ENCODE measurements at places on chromosomes 1 and 21.

GRCh38 chr1:24195136-24195535 is 8.0 kb upstream of the IFNLR1 start:
- no peak for DNase-seq

GRCh38 chr1:4306559-4307467 is 347.6 kb upstream of the AJAP1 start:
- no peak for DNase-seq

DNA sequence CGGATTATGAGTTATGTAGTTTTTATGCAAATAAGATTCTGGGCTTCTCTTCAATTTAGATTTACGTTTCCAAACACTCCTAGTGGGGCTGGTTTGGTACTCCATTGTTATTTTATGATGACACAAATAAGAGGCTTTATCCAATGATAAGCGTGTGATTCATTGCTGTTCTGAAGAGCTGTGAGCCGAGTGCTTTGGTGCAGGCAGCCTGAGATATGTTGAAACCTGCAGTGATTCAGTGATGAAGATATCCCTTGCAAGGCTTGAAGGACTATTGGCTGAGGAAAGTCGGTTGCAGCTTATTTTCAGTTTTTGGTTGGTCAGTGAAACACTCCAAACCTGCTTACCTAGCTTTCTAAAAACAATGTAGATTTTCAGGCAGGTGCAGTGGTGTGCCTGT is 112.2 kb downstream of the RYR2 start:
- DNase-seq = peak; percentile 83

DNA sequence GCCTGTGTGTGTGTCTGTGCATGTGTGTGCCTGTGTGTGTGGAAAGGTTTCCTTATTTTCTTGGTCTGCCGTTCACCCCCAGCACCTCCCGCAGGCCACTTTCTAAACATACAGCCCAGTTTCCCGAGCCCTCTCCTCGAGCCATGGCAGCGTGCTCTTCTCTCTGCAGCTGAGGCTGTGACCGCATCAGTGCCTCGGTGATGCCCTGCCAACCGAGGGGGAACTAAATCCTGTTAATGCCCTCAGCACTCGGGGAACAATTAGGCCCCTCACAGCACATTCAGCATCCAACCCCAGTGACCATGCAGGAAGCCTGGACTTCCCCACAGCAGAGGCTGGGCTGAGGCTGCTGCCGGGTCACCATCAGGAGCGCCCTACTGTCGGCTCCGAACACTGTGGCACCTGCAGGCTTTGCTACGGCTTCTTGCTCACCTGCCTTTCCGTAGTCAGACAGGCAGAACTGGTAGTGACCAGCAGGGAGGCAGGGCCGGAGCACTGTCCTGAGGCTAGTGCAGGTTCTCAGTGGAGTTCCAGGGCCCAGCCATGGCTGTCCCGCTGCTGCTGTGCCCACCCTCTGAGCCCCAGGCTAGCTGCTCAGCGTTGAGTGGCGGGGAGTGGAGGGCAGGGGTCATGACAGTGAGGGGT is 8.1 kb downstream of the GPR137B start:
- no peak for DNase-seq

GRCh38 chr1:153397051-153397923 is 6.4 kb upstream of the S100A8 start:
- DNase-seq = no peak

GRCh38 chr1:29865051-29865450 is 628.7 kb downstream of the PTPRU start:
- no peak for DNase-seq

GRCh38 chr1:173448945-173449344 is 28.2 kb upstream of the PRDX6 start:
- no peak for DNase-seq

DNA sequence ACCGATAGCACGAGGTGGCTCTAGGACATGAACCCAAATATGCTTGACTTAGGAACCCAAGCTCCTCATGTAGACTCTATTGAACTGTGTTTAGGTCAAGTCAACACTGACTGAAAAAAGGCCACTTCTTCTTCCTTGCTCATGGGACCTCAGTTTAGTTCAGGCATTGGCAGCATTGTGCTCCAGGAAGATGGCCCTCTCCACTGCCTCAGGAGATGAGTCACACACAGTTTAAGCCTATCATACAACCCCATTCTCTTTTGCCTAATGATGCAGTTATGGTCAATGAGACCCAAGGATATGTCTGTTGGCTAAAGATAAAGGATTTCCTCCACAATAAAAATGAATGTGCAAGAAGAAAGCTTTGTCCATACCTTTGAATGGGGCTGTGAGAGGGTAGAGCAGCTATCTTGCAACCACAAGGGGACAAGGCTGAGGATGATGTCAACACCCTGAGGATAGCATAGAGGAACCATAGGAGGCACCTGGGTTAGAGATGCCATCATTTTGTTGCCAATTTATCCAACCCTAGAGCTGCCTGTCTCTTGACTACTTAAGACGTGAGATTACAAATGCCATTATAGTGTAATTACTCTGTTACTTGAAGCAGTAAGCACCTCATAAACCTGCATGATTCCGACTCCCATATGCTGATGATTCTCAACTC is 3.0 kb upstream of the TRIM63 start:
- DNase-seq = no peak

GRCh38 chr1:202036595-202037387 is 26.4 kb downstream of the ELF3 start:
- no peak for DNase-seq

GRCh38 chr1:173224949-173225348 is 17.8 kb upstream of the TNFSF4 start:
- no peak for DNase-seq

- DNase-seq = peak; percentile 80
Measured at GRCh38 chr1:160681066-160681890, 30.3 kb downstream of the CD48 start.

- no peak for DNase-seq
Measured at GRCh38 chr1:22796642-22797041, 86.0 kb downstream of the EPHB2 start.

GRCh38 chr1:1847061-1847850 is 43.6 kb downstream of the GNB1 start:
- DNase-seq = peak; percentile 61

DNA sequence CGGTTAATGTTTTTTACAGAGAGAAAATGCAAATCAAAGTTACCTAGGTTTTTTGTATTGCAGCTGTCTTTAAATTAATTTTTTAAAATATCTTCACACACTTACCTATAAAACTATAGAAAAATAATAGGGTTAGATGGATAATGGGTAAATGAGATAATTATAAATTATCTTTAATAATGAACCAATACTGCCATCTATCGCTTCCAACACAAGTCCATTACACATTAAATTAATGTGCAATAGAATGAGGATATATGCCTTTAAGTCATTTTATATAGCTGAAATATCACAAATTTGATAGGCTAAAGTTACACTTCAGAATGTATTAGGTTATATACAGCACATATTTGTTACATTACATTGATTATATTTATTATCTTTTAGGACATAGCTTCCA is 2212.8 kb downstream of the MRPL39 start:
- no peak for DNase-seq

DNA sequence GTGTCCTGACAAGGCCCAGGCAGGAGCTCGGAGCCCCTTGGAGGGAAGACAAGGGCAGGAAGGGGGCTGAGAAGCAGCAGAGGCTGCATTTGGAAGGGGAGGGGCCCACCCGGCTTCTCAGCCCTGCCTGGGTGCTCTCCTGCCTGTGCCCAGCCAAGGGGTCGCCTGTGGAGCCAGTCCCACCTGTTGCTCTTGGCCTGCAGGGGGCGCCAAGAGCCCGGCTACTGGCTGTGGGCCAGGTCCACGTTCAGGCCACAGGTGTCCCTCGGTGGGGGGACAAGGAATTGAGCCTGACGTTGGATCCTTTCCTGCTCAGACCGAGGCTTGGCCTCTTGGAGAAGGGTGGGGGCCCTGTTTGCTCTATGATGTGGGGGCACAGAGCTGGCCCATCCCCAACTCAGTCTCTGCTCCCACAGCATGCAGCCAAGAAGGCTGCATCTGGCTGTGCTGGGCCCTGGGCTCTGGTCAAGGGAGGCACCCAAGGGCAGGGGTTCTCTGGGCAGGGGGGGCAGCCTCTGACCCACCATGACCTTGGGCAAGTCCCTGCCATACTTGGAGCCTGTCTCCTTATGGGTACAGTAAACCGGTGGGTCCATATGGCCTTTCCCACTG is 10.9 kb downstream of the WNT4 start:
- no peak for DNase-seq

GRCh38 chr1:244068567-244068966 is 17.5 kb downstream of the ZBTB18 start:
- no peak for DNase-seq

DNA sequence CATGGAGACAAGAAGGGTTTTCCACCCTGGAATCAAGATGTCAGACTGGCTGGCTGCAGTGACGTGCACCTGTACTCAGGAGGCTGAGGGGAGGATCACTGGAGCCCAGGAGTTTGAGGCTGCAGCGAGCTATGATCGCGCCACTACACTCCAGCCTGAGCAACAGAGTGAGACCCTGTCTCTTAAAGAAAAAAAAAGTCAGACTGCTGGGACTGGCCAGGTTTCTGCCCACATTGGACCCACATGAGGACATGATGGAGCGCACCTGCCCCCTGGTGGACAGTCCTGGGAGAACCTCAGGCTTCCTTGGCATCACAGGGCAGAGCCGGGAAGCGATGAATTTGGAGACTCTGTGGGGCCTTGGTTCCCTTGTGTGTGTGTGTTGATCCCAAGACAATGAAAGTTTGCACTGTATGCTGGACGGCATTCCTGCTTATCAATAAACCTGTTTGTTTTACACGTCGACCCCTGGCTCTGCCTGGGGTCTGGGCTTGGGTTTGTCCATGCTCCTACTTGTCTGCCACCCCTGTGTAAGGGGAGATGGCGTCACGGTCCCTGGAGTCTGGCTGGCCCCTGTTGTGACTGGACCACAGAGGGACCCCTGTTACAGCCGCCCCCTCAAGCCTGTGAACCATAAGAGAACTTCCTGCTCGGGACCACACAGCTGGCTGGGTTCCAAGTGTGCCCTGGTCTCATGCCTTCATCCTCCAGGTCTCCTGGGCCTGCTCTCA is 20.9 kb upstream of the VPS13D start:
- DNase-seq = peak; percentile 84

DNA sequence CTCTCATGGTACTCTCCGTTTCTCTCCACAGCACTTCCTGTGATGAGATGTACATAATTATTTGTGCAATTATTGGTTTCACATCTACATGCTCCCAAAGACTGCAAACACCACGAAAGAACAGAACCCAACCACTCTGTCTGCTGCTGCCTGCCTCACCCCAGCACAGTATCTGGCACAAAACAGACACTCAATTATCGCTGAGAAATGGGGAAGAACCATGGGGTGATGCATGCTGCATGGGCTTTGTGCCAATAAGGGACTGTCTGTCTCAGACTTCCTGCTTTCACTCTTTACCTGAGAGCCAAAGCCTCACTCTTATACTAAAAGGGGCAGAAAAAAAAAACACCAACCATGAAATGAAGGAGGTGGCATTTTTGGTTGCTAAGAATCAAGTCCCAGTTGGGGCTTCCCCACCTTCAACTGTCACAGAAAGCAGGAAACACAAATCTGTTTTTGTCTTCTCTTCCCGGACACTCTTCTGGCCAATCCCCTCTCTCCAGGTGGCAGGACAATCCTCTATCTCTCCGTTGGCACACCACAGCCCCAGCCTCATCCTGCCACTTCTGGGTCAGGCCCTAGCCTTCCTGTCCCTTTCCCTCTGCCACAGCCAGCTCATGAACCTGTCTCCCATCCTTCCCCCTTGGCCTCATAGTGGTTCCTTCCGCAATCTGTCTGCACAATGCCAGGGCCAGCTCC is 82.0 kb downstream of the TGFBR3 start:
- DNase-seq = no peak

DNA sequence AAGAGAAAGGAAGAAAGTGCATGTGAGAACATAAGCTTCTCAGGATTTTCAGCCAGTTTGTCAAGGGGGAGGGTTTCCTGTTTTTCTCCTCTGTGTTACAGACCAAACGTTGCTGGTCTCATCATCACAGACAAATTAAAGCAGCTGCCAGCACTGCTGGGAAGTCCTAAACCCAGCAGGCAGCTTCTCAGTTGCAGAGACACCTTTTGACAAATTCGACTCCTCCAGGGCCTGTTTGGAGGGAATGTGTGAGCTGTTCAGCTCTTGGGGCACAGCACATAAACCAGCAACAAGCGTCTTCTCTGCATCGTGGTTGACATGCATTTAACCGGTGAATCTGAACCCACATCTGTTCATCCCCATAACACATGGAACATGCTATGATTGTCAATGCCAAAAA is 454.6 kb upstream of the RUNX1 start:
- DNase-seq = peak; percentile 50

GRCh38 chr1:234906654-234907053 is 222.0 kb downstream of the TOMM20 start:
- DNase-seq = no peak

DNA sequence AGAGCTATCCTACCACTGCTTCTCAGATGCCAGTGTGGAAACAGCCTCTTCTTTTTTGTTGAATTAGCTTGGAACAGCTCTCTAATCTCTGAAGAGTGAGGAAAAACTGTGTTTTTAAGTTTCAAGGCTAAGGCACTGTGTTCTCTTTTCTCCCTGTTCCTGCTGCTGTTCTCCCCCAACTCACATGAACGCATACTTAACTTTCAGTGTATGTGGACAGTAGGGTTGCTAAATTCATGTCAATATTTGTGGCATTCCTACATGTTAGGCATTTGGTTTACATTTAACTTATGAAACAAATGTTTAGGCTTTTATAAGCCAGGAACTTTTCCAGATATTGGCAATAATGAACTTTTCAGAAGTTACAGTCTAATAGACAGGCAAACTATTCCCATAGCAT is 6.8 kb downstream of the BACH1 start:
- no peak for DNase-seq

- DNase-seq = peak; percentile 23
Measured at GRCh38 chr1:193060406-193060805, 994 bp downstream of the RO60 start.

GRCh38 chr1:40394491-40395172 is 21.1 kb downstream of the SMAP2 start:
- DNase-seq = peak; percentile 43

DNA sequence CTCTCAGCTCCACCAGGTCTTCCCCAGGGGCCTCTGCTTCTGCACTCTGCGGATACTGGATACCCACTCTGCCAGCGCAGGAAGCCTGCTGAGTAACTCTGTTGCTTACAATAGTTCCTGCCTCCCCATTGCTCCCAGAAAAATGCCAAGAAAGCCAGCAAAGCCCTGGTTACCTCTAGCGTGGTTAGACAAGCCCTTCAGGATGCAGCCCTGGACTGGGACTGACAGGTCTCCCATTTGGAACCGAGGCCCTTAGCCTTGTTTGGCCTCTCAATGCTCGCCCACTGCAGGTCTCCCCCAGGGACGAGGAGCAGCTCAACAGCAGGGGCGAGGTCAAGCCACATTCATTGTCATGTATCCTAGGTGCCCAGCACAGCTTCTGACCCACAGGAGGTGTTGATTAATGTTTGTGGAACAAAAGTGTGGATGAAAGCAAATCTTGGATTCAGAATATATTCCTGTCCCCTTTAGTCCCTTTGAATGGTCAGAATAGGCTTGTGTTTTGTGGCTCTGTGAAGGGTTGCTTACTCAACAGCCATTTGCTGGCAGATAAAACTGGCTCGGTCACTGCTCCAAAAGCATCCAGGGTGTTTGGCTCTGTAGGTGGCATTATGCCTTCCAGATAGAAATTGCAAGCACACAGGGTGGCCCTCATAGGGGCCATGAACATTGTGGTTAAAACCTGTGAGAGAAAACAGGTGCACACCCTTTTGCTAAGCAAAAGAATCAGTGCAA is 58.9 kb downstream of the C1orf198 start:
- no peak for DNase-seq

- DNase-seq = peak; percentile 25
Measured at GRCh38 chr1:29639741-29640427, 403.6 kb downstream of the PTPRU start.

GRCh38 chr1:9454494-9455066 is 84.7 kb upstream of the SLC25A33 start:
- no peak for DNase-seq
